ENCODE measurements at places on chromosomes 7 and 10.

DNA sequence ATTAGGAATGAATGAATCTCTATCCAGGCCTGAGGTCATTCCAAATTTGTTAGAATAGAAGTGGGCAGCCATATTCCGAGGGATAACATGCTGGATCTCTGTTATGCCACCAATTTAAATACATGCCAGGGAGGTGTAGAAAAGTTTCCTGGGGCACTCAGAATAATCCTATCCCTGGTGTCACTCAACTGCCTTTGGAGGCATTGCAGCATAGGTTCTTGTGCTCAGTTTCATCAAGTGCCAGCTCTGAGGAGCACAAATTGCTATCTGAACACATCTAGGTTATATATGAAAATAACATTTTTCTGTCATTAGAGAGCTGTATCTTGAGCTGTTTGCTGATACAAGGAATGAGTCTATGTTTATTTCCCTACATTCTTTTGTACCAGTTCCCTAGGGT is 197.3 kb downstream of the CSTF2T start:
- DNase-seq: no peak

DNA sequence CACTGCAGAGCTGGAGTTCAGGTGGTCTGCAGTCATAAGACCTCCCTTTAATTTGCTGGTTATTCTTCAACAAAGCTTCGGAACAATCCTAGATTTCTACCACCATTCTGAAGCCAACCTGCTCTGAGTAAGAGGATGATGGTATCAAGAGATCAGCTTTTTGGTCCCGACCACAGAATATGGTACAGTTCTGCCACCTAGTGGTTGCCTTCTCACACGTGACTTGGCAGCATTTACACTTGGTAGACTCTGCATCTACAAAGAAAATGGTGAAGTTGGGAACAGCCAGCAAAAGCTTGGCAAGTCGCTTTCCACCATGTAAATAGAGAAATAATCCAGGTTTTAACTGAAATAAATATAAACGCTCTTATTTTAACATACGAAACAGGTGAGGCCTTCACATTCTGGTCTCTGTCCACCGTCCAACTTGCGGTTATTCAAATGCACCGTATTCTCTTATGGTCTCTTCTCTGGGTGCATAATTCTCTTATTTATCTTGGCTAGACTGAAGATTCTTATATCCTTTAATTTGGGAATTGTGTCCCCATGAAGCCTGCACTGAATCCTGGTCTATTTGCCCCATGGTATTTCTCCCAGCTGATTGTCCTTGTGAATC is 173.9 kb upstream of the GRM3 start:
- peak; percentile 7 for DNase-seq

GRCh38 chr10:133088956-133089800 is 1.5 kb downstream of the ADGRA1 start:
- DNase-seq: peak; percentile 85

DNA sequence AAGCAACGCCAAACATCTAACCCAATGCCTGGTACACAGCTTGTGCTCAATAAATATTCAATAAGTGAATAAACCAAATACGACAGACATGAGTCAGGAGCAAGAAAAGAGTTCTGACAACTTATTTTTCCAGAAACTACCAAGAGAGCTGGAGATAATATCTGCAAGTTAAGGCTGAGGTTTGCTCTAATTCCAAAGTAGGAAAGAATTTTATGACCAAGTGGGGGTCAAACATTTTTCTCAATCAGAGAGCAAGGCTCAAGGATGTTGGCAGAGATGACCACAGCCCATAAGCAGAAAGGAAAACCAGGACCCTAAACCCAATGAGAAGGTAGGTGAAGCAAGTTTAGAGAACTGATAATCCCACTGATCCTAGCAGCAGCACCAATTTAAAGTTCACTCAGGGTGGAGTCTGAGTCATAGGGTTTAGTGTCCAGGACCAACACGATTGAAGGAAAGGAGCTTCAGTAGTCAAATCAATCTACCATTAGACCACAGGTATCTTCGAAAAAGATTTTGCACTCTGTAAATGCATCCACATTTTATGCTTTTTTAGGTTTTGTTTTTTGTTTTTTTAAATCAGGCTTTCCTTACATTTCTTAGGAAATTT is 49.3 kb upstream of the KCNIP2 start:
- DNase-seq: no peak

DNA sequence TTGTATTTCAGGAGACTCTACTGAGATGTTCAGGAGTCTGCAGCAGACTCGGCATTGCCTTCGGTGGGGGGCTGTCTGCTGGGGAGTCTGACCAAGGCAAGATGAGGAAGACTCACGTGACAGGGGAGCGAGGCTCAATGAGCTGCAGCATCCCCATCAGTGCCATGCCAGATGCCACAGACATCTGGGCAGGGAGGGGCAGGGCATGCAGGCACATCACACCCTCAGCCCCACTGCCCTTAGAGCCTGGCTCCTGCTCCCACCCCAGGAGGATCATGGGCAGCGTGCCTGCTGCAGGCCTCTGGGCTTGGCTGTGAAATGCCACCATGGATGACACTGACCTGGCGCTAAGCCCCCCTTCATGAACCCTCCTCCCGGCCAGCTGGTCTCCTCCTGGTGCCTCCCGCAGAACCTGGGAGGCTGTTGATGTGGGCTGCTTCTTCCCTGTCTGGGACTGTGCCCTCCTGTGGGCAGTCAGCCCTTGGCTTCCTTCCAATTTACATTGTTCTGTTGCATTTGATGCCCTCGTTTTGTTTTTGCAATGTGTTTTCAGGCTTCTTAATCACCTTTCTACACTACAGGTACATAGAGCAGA is 235.0 kb downstream of the PAXIP1 start:
- no peak for DNase-seq

DNA sequence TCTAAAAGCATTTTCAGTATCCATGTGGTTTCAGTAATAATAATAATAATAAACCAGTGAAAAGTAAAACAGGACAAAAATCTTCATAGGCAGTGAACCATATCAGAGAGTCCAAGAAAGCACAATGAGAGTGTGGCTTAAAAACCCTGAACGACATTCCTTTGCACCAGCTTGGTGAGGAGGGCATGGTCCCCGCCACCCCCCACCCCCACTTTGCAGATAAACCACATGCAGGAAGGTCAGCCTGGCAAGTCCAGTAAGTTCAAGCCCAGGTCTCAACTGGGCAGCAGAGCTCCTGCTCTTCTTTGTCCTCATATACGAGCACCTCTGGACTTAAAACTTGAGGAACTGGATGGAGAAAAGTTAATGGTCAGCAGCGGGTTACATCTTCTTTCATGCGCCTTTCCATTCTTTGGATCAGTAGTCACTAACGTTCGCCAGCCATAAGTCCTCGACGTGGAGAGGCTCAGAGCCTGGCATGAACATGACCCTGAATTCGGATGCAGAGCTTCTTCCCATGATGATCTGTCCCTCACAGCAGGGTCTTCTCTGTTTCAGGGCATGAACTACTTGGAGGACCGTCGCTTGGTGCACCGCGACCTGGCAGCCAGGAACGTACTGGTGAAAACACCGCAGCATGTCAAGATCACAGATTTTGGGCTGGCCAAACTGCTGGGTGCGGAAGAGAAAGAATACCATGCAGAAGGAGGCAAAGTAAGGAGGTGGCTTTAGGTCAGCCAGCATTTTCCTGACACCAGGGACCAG is 172.5 kb downstream of the EGFR start:
- DNase-seq: no peak

- DNase-seq: no peak
Measured at GRCh38 chr10:90222372-90222771, 521.0 kb downstream of the KIF20B start.

DNA sequence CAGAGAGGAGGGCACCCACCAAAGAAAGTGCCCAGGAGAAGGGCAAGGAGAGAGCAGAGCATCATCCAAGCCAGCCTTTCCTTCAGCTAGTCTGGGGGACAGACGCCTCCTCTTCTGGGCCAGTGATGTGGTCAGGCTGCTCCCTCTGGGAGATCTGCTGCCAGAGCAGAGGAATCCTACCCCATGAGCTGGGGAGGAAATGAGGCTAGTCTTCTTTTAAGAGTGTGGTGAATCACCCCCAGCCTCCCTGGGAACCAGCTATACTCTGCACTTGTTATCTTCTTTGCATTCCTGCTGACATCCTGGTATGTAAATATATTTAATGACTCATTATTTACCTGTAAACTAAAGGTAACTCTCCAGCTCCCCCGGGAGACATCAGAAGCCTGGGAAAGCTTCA is 41.6 kb upstream of the EPHB6 start:
- DNase-seq: no peak

DNA sequence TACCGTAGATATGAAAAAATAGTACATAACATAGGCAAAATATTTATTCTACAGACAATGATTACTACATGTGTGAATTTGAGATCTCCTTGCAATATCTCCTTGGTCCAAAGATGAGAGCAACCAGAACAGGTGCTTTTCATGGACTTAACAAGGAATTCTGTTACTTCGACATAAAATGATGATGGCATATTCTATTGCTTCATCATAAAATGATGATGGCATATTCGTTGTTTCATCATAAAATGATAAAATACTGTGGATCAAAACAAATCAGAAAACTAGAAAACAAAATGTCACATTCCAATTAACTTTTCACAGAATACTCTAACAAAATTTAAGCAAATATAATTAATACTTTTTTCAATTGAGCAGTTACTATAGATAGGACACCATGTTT is 4.8 kb downstream of the OSBPL3 start:
- DNase-seq: no peak

DNA sequence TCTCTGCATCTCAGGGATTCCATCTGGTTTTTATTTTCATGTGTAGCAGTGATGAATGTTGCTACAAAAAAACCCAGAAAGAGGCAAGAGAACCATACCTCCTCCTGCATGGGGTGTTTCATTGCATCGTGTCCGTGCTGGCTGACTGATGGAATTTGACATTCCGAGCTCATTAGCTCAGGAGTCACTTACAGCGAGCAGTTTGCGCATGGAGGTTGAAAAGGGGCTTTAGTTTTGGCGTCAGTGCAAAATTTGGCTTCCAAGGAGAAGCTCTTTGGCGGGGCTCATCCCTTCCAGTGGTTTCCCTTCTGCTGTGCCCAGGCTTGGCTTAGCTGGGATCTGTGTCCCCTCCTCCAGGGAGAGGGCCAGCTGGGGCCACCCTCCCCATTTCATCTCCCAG is 25.8 kb downstream of the EMX2 start:
- no peak for DNase-seq

- no peak for DNase-seq
Measured at GRCh38 chr10:43192884-43193283, 54.6 kb downstream of the CSGALNACT2 start.

GRCh38 chr10:74072503-74072902 is 74.6 kb downstream of the VCL start:
- no peak for DNase-seq

DNA sequence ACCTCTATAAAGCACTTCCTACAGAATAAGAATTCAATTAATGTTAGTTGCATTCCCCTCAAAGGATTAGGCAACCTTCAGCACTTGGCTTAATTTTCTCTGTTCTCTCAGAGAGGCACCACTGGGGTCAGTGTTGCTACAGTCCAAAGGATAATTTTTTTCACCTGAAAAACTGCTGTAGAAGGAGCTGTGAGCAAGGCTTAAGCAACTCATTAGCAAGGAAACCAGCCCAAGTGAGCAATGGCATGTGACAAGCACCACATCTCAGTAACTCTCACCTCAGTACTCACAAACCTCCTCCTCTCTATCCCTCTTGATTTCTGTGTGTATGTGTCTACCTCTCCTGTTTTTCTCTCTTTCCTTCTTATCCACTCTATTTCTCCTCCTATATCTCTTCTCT is 55.9 kb downstream of the DGKI start:
- DNase-seq: no peak

- no peak for DNase-seq
Measured at GRCh38 chr10:94524146-94524545, 21.4 kb upstream of the HELLS start.

- no peak for DNase-seq
Measured at GRCh38 chr7:11207565-11207964, 233.9 kb downstream of the PHF14 start.

DNA sequence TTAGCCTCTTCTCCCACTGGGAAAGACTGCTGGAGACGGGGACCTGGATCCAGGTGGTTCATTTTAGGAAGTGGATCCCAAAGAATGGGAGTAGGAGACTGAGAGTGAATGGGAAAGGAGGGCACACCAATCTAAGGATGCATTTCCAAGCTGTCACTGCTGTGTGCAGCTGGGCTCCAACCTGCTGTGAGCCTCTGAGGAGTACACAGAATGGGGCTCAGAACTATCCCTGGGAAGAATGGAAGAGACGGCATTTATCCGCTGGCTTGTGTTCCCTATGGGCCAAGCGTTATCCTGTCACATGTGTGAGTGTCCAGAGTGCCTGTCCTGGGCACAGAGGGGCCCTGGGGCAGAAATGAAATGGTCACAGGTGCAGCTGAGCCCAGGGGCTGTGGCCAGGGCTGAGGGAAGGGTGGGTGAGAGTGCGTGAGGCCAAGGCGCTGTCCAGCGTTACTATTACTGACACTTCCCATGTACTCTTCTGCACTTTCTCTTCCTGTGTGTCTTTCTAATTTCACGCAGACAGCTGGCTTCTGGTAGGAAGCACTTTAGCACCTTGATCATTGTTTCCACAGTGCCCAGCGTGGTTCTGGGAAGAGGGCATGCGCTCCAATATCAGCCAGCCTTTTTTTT is 35.4 kb upstream of the PODXL start:
- no peak for DNase-seq

DNA sequence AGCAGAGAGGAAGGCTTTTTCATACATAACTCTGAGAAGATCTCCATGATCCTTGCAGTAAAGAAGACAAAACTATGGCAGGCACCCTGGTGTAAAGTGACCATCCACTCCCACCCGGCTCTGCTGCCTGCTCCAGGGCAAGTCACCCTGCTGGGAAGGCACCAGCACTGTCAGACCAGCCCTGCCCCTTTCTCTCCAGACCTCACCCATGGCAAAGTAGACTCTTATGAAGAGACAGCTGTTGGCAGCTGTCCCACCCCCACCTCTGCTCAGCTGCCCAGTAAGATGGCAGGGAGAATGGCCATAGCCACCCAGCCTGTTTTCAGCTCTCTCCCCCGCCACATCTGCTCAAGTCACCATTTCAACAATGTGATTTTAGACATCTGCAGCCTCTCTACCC is 8.6 kb upstream of the ZMIZ2 start:
- DNase-seq: no peak

- no peak for DNase-seq
Measured at GRCh38 chr10:31262672-31263071, 56.3 kb upstream of the ZEB1 start.

GRCh38 chr10:74585231-74586087 is 240.9 kb upstream of the KAT6B start:
- no peak for DNase-seq

DNA sequence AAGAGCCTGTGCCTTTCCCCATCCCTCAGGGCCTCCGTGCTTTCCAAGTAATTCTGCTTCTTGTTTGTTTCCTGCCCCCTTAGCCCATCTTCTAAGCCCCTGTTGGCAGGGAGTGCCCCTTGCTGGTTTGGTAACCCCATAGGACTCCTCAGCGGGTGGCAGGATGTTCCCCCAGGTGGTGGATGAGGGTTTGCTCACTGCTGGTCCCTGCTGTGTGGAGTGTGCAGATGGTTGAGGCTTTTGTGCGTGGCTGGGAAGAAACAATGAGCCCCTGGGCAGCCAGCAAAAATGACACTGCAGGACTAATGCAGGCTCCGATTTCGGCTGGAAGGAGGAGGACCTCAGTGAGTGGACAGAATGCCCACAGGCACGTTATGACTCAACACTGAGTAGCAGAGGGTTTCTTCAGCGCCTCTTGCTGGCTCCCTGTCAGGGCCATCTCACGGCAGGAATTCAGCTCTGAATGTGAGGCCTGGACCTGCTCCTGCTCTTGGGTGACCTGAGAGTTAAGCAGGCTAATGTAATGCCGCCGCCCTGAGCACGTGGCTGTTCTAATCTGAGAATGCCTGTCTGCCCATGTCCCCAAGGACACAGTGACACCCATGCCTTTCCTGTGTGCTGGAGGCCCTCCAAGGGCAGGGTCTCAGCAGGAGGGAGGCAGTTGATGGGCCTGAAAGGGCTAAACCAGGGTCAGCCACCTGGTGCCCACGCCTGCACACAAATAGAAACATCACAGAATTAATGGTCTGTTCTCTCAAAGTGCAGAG is 16.6 kb downstream of the BAG3 start:
- DNase-seq: no peak
